NB4 (cell line): ENCODE measurements at places on chromosomes 7 and 10.

DNA sequence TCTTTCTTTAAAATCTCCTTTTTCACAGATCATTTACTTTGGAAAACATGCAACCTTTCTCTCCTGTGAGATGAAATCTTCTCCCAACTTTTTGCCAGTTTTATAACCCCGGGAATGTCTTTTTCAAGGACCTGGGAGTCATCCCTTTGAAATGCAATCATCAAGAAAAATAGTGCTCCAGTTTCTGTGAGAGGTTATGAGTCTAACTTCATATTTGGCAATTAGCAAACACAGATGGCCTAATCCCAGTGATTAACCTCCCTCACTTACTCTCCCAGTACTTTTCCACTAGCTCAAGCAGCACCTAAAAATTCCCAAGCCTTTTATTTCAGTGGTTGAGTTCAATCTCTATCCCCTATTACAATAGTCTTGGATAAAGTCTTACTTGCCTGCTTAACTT, 185.8 kb upstream of the TMEM106B start:
- no peak for DNase-seq

GRCh38 chr7:138328215-138328614, 131.8 kb upstream of the TRIM24 start:
- no peak for DNase-seq

DNA sequence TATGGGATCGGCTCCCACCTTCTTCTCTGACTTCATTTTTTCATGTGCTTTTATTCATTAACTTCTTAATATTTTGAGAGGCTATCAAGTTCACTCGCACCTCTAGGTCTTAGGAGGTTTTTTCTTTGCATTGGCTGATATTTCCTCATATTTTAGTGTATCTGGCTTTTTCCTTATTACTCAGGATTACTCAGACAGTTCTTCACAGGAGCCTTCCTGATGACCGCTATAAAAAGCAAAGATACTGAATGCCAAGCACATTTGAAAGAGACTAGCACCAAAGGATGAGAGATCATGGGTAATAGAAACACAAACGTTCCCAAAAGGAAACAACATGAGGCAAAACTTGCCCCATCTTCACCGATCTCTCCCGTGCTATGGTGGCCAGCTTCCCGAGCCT, 409.2 kb upstream of the KLF6 start:
- DNase-seq, result no peak

DNA sequence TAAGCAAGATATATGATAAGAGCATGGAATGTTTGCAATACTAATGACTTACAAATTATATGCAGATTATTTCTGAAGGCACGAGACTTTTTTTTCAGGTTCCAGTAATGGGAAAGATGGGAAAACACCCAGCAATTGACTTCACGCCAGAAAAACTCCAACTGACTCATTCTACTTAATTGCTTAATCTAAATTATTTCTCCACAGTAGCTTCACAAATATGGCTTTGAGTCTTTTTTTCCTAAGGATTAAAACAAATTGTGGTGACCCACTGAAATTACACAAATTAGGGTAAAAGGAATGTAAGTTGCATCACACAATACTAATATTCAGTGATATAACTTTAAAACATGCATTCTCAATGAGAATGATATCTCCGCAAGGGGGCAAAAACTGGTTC, 138.7 kb downstream of the GNAI1 start:
- DNase-seq, result no peak

DNA sequence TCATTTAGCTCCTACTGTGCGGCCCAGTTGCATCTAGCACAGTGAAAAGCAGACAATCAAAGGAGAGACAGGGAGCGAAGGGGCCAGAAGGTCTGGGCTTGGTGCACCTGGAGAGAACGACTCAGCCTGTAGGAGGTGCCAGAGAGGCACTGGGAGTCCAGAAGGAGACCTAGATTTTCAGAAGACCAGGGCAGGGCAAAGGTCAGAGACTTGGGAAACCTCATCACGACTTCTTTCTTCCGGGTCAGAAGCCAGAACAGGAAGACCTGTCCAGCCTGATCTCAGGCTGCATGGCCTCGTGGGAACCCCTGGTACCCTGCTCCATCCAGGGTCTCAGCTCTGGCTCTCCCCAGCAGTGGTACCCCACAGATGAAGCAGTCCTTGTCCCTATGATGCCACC, 5.2 kb downstream of the AGAP3 start:
- peak; percentile 58 for DNase-seq

DNA sequence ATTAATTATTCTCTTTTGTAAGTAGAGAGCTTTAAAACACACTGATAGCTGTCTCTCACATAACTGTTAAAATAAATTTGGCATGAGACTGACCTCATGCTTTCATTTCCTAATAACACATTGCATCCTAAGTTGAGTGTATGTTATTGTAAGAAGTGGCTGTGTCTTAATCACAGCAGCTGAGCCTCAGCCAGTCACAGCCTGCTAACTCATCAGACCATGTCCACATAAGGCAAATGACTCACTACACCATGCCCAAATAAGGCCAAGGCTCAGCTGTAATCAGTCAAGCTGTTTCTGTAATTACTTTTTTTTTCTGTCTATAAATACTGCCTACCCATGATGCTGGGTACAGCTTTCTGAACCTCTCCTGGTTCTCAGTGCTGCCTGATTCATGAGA, 860.9 kb downstream of the XPNPEP1 start:
- peak; percentile 51 for DNase-seq

GRCh38 chr10:48748573-48748972, 63.9 kb downstream of the WDFY4 start:
- DNase-seq, result peak; percentile 52

DNA sequence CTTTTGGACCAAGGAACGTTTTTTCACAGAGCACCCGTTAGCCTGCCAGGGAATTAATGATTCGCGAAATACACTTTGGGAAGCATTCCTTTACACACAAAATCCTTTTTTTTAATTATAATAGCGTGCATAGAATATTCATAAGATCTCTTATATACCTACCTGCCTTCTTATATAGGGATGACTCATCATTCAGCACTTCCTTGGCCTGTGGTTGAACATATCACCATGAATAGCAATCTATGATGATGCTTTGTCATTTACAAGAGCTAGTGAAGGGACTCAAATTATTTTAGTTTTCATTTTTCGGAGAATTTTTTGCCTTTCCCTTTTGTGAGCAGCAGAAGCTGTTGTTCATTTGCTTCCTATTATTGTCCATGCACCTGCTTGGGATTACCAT, 97.0 kb downstream of the CDH23 start:
- no peak for DNase-seq

DNA sequence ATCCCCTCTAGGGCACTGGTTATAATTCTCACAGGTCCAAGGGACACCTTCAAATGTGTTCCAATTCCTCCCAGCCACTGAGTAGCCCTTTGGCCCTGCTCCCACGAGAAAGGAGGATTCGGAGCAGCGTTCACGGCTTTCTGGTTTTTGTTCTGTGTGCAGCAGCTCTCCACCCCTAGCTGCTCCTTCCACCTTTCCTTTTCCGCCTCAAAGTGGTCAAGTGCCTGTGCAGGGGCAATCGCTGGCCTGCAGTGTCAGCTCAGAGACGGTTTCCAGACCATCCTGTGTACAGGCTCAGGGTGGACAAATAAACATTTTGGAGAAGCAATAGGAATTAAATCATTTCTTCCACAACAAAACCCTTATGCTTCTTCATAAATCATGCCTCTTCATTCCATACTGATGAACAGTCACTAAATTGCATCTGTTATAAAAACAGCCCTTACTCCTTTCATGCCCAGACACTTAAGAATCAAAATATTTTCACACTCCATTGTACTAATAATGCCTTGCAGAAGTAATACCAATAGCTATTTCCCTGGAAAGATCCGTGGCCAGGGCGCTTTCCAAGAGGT, 1.1 kb downstream of the KIAA1549 start:
- no peak for DNase-seq

GRCh38 chr7:140219672-140220524, 43.1 kb upstream of the KDM7A start:
- no peak for DNase-seq

- DNase-seq, result no peak
Observed at GRCh38 chr7:112172870-112173567, 33.2 kb downstream of the DOCK4 start.

DNA sequence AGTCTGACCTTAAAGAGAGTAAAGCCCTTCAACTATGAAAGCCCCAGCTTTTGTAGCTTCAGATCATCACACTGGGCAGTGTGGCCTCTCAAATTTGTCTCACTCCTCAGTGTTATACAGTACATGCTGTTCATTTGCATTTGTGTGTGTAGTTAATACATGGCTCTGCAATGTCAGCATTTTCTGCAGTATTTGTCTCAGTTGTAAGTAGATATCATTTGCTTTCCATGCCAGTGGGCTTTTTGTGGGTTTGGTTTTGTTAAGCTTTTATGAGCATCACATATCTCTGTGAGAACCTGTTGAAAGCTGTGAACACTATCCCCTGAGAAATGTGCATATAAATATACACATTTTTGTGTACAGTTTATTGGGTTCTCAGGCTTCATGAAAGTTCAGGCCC, 57.0 kb downstream of the ZNF277 start:
- no peak for DNase-seq

DNA sequence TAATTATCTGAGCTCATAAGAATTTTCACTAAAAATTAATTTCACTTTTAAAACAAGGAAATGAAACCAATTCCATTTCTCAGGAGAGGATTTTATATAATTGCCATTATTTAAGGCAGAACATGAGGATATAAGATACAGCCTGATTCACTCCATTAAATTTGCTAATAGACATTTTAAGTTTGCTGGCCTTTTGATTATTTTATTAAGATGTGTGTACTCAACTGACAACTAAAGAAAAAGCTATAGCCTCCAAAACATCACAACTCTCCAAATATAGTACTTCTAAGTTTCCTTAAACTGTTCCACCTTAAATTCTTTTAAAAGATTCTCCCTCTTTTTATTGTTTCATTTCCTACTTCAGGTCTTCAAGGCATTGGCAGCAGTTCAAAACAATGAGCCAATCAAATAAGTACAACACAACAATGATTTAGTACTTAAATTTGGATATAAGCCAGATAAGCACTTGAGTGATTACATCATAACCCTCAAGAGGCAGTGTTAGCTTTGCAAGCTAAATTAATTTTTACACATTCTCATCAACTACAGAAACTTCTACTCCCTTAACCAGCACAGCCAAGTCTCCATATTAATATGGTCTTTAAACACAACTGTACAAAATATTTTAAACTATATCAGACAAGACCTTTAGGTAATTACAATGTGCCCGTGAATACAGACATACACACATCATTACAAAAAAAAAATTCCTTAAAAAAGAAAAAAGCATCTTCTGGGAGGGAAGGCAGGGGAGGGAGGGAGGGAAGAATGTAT, 121.8 kb downstream of the KMT2C start:
- peak; percentile 68 for DNase-seq

DNA sequence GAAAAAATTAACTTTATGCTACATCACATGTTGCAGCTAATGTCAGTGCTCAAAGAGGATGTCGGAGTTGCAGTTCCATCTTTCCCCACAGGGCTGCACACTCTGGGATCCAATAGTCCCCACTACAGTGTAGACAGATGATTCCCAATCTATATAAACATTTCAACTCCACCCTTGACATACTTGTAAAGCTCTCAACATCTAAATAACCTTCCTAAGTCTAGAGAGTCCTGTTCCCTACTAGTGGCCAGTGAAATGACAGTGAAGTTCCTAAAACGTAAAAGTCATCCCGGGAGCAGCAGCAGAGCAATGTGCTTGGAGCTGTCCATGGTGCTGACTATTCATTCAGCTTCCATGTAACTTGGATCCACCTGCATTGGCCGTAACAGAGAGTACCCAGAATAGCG, 145.1 kb downstream of the GRM8 start:
- peak; percentile 76 for DNase-seq

DNA sequence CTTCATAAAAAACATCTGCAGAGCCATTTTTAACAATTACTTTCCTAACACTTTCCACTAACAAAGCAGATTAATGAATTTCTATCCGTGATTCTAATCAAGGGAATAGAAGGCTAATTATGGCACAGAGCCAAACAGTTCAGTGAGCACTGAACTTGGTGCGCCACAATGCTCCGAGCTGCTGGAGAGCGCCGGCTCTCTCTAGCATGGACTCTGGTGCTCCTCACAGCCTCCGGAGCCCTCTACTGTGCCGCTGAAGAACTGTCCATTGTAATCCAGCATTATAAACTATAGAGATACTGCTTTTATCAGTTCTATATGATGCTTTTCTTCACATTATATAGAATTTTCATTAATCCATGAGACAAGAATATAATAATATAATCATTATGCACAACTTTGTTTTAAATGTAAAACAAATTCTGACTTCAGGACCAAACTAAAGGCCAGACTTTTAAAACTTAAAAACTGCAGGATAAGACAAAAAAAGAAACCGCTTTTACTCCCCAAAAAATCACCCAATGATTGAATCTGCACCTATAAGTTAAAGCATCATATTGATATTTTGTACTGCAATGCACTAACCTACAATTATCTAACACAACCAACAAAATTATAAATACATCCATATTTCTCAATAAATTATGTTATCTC, 123.6 kb downstream of the RNF32 start:
- DNase-seq, result peak; percentile 51

GRCh38 chr7:40418448-40418847, 283.6 kb downstream of the SUGCT start:
- DNase-seq, result no peak

DNA sequence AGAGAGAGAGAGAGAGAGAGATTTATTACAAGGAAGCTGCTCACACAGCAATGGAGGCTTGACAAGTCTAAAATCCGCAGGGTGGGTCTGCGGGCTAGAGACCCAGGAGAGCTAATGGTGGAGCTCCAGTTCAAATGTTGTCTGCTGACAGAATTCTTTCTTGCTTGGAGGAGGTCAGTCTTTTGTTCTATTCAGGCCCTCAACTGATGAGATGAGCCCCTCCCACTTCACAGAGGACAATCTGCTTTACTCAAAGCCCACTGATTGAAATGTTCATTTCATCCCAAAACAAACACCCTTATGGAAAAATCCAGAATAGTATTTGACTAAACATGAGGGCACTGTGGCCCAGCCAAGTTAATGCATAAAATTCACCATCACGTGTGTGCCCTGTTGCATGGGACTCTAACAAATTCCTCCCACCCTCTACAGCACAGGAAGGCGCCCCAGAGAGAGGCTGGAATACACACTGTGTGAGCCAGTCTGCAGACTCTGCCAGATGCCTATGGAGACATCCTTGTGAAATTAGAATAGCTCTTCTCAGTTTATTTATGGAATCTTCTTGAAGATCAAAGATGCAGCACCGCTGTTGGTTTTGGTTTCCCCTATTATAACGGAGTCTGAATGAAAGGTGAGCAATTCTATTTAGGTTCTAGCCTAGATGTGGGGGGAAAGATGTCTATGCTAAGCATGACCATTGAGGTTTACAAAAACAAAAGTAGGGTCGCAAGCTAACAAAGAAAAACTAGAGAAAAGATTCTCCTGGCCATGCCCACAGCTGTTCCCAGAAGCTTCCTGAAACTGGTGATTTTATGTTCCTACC, 123.0 kb upstream of the SFMBT2 start:
- DNase-seq, result no peak
